ENCODE measurements at places on chromosomes 11 and 22.

GRCh38 chr11:133793271-133794035 lies 51.9 kb downstream of the SPATA19 start:
- DNase-seq: peak; percentile 1

- no peak for DNase-seq
Measured at GRCh38 chr11:104654181-104654813, 244.0 kb downstream of the CASP12 start.

DNA sequence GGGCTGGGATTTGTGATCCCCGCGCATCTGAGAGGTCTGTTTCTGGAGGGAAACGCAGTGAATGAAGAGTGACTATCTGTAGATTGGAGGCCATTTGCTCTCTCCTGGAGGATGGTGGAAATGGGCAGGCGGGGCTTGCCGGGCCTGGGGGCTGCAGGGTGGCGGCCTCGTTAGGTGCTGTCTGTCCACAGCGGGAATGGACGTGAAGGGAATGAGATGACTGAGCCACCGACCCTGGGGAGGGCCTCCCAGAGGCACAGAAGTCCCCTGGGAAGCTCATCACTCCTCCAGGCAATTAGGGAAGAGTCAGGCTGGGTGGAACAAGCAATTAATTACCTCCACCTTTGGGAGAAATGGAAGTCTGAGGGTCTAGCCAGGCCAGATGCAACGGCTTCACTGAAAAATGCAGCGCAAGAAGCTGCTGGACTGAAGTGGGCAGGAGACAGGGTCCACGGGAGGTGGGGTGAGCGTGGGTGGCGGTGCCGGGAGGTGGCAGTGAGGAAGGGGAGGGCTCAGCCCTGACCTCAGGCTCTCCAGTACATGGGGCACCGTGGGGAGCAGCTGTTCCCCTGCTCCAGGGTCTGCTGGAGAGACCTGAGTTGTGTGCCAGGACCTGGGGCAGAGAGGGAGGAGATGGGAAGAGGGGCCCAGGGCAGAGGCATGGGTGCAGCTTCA lies 524.5 kb downstream of the BRD1 start:
- no peak for DNase-seq

DNA sequence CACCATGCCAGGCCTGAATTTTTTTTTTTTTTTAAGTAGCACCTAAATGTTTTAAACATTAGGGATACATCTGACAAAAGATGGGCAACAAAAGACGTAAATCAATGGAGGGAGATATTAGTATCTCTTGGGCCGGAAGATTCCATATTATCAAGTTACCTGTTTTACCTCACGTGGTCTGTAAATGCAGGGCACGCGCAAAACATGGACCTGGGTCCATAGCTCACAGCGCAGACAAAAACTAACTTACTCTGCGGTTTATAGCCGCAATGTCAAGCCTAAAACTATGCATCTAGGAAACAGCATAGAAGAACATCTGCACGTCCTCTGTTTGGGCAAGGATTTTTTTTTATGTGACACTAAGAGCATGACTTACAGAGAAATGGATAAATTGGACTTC lies 31.5 kb upstream of the PANX2 start:
- peak; percentile 83 for DNase-seq

DNA sequence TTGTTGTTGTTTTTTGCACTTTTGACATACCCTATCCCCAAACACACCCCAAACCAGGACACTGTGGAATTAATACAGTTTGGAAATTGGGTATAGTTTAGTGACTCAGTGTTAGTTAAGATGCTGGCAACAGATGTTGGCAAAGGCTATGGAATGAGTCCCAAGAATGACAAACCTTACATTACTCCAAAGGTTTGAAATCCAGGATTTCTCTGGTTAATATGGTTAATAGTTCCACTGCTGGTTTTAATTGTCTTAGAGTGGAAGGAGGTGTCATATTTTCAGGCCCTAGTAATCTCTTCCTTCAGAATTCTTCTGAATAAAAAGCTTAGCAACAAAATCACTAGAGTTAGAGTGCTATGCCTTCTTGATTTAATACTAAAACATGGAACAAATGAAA lies 775 bp downstream of the LPXN start:
- no peak for DNase-seq

- DNase-seq: no peak
Measured at GRCh38 chr11:96015906-96016565, 92.1 kb upstream of the MTMR2 start.

DNA sequence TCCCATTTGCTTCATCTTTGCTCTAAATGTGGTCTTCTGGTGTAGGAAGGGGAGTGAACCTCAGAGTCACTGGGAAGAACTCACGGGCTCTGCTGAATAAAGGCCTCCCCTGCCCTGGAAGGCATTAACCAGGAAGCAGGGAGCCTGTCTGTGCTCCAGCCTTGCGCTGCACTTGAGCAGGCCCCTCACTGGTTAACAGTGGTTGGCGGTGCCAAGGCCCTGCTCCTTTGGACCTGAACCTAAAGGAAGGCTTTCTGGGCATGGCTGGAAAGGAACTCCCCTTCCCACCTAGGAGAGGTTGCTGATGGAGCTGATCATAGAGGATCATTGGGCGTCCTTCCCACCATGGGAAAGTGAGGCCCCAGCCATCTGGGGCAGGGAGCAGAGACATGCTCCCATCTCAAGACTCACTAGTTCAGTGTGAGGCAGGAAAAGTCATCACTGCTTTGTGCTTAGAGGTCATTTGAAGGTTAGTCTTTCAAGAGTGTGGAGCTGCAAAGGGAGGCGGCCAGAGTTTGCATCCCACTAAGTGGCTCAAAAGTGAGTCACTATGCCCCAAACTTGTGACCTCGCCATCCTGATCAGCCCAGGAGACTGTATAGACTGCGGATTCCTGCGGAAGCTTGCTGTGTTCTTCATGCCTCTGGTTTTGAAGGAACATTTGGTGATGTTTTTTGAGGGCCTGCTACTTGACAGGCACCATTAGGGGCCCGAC lies 50.4 kb downstream of the DBX1 start:
- no peak for DNase-seq

GRCh38 chr22:43796567-43796966 lies 15.5 kb downstream of the EFCAB6 start:
- no peak for DNase-seq

DNA sequence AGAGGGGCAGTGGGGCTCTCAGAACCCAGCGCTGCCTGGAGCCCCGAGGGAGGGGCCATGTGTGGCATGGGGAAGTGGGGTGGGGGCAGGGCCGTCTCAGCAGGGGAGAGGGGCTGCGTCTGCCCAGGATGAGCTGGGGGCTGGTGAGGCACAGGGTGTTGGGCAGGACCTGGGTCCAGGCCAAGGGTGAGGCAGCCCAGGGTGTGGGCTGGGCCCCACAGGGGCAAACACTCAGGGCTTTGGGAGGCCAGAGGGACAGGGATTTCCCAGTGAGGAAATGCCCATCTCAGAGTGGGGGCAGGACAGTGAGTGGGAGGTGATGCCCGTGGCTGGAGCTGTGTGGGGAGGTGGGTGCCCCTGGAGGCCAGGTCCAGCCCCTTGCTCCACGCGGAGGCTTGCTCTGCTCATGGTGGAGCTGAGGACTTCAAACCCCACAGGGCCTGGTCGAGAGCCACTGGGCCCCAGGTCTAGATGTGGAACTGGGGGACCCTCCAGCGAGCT lies 5.4 kb downstream of the PLXNB2 start:
- no peak for DNase-seq

- no peak for DNase-seq
Measured at GRCh38 chr11:19940831-19941230, 219.4 kb downstream of the DBX1 start.

- no peak for DNase-seq
Measured at GRCh38 chr22:45434981-45435380, 21.5 kb downstream of the RIBC2 start.

DNA sequence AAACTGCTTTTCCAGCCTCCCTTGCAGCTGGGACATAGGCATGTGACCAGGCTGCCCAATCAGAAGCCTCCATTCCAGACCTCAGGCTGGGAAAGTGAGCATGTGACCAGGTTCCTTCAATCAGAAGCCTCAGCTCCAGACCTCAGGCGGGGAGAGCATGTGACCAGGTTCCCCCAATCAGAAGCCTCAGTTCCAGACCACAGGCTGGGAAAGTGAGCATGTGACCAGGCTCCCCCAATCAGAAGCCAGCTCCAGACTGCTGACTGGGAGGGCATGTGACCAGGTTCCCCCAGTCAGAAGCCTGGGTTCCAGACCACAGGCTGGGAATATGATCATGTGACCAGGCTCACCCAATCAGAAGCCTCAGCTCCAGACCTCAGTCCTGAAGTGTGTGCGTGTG lies 11.7 kb upstream of the IL2RB start:
- no peak for DNase-seq

GRCh38 chr11:120471994-120472393 lies 39.6 kb upstream of the GRIK4 start:
- no peak for DNase-seq

All from NCI-H748 treated with DMSO at 0.1 percent for 48 hours (cell line).